ENCODE measurements at places on chromosomes 6 and 20. TPM values are rescaled to one million over a fixed set of nuclear protein-coding genes. Genes with fewer than 3 reads are reported as not detected.

GRCh38 chr20:46151936-46152335 lies 33.8 kb downstream of the CD40 start:
- DNase-seq = no peak

DNA sequence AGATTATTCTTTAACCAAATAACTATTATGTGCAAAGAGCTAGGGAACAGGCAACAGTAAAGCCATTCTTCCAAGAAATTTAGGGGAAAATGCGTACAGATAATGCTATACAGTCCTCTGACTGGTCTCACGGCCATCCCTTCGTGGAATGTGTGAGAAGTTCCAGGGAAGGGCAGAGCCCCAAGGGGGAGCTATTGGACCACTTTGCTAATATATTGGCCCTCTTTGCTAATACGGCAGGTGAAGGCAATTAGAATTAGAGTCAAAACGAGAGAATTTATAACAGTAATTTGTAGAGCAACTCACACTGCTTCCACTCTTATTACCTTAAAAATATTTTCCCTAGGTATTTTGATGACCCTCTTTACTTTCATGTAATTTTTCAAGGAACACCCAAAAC lies 140.4 kb downstream of the IMPG1 start:
- no peak for DNase-seq

DNA sequence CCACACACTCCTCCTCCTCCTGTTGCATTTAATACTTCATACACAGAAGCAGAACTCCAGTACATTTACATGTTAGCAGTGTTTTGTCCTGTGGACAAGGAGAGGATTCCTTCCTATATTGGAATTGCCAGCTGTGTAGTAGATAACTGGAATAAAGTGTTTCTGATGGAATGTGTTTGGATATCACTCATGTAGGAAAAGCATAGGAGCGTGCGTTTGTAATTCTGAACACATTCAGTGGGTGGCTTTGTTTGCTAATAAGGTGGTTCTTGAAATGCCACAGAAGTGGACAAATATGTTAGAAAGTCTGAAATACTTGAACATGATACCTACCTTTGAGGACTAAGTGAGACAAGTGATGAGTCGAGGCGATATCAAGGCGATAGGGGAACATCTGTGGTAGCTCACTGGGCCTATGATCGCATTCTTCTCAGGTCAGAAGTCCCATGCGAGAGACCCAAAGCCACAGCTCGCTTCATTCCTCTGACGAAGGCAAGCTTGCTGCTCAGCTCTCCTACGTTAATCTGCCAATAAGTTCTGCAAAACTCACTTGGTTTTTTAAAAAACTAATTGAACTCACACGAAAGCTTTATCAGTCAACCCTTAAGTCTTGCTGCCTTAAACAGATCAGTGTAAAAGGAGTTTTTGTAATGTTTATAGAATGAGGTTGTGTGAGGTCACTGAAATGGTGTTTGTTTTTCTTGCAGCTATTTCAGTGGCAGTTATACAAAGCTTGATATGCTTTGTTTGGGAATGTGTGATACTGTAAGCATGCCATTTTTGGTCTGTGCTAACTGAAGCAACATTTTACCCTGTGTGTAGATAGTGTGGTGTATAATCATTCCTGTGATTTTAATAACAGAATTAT lies 159.9 kb downstream of the SOX4 start:
- DNase-seq = no peak

GRCh38 chr6:31764198-31764597 lies 1.7 kb downstream of the SAPCD1 start:
- no peak for DNase-seq

GRCh38 chr6:39224011-39224410 lies 5.3 kb downstream of the KCNK5 start:
- no peak for DNase-seq

- no peak for DNase-seq
These were observed 49.1 kb upstream of the UBR2 start for GRCh38 chr6:42514745-42515144.

DNA sequence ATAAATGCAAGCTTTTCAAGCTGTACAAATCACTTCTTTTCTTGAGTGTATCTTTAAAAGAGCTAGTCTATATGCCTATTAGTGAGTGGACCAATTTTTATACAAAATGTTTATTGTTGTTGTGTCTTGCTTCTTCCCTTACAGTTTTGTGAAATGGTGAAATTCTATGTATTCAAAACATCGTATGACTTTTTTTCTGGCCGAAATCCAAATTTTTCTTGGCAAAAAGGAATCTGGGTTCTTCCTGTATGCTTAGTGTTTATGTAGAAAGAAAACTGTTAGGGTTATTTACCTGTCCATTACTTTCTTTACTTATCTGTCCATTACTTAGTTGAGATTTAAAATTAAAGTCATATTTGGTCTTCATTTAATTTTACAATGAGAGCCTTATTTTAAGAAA lies 153.9 kb downstream of the MMS22L start:
- no peak for DNase-seq

The SOBP gene
- total RNA-seq = 3.4 TPM

The TEAD3 gene
- 38.4 TPM for total RNA-seq

The ADGRF5 gene
- total RNA-seq = 1.8 TPM

The PPIL6 gene
- 0.91 TPM for total RNA-seq

The KHDC1 gene
- 0.69 TPM for total RNA-seq

The HSP90AB1 gene
- 409 TPM for total RNA-seq

The MDFI gene
- 1.1 TPM for total RNA-seq

The MEA1 gene
- 54.5 TPM for total RNA-seq

The ZNF391 gene
- total RNA-seq = 1.9 TPM

The TULP1 gene
- not detected for total RNA-seq
